ENCODE measurements at places on chromosomes 7 and 10. TPM values are rescaled to one million over a fixed set of nuclear protein-coding genes. Genes with fewer than 3 reads are reported as not detected.
A peak's percentile ranks its signal among the peaks of the same experiment; 100 is the strongest.

GRCh38 chr7:2542916-2543871 lies 12.1 kb downstream of the BRAT1 start:
- no peak for DNase-seq

DNA sequence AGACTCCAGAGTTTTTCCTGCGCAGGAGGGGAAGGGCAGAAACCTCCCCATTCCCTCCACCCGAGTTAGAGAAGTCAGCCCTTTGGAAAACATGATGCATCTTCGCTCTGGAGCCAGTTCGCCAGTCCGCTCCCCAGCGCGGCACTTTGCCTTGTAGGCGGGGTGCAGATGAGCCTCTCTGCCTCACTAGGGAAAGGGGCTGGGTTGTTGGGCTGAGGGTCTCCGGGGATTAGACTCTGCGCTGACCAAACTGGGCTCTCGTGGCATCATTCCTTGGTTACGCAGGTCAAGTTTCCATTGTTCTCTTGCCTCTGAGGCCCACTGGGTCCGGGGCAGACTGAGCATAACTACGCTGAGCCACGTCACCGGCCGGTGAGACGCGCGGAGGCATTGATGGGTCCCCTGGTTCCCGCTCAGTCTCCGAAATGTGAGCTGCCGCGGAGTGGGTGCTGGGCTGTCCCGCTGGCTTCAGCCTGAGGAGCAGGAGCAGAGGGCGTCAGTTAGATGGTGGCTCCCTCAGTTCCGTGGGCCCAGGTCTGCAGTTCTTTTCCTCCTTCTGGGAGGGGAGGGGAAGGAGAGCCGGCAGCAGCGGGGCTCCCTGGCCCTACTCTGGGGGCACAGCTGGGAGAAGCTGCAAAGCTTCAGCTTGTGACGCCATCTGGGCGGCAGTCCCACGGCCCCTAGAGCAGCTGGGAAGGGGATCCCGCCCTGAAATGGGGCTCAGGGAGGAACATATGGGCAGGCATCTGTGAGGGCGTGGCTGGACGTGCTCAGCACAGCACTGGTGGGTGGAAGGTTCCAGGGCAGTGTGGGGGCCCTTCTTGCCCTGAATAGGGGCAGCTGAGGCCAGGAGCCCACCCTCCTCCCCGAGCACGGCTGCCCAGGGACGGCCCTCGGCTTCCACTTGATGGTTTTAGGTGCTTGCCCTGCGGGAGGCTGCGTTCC lies 121.3 kb upstream of the BTBD16 start:
- DNase-seq: no peak

DNA sequence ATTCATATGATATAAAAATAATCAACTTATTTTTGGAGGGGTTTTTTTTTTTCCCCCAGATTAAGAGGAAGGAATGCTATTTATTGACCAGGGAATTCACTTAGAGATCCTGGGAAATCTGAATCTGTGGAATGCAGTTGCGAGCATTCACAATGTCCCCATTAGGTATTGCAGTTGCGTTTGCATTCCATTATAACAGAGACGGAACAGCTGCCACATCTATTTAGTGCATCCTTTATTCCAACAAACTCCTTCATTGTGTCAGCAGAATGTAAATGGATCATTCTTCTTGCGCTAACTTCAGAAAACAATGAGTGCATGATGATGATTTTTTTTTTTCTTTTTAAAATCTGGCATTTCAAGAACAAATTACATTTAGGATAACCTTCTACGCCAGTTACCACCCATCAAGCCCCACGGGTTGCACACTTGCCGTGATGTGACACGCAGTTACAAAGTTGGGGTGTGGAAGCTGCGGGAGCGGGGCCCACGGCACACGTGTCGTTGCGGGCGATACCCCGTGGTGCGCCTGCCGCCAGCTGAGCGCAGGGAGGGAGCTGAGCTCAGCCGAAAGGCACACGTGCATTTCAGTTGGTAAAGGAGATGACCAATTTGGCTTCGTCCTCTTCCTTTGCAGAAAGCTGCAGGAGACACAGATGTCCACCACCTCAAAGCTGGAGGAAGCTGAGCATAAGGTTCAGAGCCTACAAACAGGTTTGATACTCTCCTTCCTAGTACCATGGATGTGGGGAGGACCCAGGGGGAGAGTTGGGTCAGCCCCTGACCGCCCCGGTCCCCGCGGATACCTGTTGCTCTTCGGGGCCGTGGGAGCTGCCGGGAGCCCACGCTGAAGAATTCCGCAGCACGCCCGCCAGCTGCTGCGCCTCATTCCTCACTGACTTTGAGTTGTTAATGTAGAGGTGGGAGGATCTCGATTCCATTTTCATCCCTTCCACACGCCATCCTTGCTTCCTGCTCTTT lies 175.3 kb upstream of the SH2B2 start:
- peak; percentile 53 for DNase-seq

The NPY4R gene
- not detected for total RNA-seq

- no peak for DNase-seq
These were observed 366.9 kb downstream of the TNS3 start for GRCh38 chr7:47215049-47215448.

The PAPOLB gene
- total RNA-seq: 0.13 TPM

DNA sequence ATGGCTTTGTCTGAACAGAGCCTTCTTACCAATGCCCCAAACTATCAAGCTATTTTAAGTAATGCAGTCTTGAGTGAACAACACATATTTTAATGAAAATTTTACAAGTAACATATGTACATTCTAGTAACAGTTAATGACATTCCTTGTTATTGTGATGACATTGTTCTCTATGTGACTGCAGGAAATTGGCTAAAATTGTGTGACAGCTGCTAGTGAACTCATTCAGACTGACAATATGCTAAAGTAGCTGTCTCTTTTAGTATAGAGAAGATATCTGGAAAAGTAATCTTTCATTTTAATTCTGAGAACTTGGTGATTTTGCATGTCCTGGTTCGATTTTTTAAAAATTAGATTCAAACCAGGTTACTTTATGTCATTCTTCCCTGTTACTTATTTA lies 259.8 kb upstream of the MAGI2 start:
- DNase-seq: no peak

- no peak for DNase-seq
These were observed 60.7 kb downstream of the DGKB start for GRCh38 chr7:14841869-14842268.

GRCh38 chr7:52909935-52910334 lies 125.5 kb upstream of the POM121L12 start:
- no peak for DNase-seq

DNA sequence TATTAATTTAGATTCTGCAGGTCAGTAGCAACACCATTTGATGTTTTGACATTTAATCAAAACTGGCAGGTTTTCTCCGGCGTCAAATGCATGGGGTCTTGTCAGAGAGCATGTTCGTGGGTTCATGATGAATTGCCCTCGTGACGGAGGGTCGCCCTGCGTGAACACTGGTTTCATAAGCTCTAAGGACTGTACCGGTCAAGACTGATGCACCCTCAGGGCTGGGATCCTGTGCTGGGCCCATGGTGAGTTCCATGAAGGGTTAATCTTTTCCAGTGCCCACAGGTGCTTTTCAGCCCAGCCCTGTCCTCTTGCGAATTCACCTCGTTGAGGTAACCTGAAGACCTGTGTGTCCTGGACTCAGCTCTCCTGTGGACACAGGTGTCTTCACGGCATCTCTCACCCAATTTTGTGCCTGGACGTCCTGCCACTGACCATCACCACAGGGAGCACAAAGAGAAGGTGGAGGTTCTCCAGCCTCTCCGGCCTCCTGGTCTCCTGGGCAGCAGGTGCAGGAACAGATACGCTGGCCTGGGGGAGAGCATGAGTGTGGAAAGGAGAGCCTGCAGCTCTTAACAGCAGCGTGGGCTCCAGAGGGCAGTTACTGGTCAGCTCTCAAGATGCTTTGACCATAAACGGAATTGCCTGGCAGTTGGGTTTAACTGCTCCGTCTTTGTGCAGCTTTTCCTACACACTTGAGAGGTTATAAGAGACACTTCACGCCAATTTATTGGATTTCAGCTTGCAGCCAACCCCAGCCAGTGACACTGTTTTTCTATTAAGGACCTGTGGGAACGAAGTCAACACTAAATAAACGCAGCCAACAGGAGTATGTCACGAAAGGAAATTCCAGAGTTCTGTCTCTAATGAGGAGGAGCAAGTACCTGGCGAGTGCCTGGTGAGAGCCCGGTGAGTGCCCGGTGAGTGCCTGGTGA lies 37.4 kb upstream of the CFAP46 start:
- no peak for DNase-seq

DNA sequence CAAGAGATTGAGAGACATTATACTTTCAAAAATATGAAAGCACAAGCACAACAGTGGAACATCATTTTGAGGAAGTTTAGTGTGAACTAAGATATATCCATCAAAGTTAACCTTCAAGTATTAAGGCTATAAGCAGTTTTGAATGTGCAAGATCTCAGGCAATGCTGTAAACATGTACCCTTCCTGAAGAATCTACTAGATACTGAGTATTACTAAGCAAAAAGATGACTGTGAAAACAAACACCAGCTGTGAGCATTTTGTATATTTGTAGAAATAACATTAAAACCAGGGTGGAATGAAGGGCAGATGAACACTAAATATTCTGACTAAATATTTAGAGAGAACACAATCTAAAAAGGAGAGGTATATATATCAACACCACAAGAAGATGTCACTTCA lies 41.3 kb upstream of the ADRA2A start:
- no peak for DNase-seq

DNA sequence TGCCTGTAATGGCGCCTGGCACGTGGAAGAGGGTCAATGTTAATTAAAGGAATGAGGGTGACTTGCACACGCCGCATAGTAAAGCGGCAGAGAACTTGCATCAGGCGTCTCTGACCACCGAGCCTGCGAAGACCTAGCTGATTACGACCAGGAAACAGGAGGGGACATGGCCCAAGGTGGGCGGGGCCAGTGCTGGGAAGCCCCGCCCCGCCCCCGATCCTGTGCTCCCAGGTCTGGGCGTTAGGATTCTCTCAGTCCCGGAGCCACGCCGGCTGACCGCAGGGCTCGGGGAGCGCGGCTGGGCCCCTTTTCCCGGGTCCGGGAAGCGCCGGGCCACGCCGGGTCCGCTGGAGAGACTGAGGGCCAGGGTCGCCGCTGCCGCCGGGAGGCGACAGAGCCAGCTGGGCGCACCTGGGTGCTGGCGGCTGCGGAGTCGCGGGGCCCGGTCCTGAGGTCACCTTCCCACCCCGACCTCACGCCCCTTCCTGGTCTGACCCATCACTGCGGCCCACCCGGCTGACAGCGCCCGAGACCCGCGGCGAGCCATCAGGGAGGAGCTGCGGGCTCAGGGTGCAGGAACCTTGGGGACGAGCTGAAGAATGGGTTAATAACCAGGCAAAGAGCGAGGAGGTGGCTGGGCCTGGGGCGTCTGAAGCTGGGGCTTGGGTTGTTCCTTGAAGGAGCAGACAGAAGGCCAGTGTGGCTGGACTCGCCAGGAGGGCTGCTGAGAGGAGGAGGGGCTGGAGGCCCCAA lies 23.0 kb upstream of the GRID1 start:
- DNase-seq: peak; percentile 94

GRCh38 chr7:17939606-17940301 lies 540 bp downstream of the SNX13 start:
- DNase-seq: peak; percentile 55

Measured in H9 (cell line).